ENCODE measurements at places on chromosomes 3 and 15.

DNA sequence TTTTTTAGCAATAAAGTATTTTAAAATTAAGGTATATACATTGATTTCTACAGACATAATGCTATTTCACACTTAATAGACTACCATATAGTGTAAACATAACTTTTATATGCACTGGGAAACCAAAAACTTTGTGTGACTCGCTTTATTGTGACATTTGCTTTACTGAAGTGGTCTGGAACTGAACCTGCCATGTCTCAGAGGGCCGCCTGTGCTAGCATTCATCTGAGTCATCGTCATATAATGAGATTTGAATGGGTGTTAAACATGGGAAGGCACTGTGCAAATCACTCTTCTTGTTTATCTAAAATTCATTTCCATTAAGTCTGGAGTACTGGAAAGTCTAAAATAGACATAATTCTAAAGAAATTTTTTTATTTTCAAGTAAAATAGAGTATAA is 12.9 kb downstream of the EIF2AK4 start:
- DNase-seq, result no peak

DNA sequence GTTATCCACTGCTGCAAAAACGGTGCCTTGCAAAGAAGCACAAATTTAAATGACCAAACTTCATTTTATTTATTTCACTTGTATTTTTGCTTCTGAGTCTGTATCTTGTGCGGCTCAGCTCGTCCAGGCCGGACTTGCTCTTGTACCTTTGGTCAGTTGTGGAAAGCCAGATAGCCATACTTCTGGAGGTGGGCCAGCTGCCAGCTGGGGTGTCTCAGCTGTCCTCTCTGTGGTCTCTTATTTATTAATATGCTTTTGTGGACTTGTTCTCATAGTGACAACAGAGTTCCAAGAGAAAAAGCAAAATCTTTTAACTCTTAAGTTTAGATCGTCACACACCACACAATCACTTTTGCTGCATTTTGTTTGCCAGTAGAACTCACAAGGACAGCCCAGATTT is 87.7 kb downstream of the IL1RAP start:
- no peak for DNase-seq

DNA sequence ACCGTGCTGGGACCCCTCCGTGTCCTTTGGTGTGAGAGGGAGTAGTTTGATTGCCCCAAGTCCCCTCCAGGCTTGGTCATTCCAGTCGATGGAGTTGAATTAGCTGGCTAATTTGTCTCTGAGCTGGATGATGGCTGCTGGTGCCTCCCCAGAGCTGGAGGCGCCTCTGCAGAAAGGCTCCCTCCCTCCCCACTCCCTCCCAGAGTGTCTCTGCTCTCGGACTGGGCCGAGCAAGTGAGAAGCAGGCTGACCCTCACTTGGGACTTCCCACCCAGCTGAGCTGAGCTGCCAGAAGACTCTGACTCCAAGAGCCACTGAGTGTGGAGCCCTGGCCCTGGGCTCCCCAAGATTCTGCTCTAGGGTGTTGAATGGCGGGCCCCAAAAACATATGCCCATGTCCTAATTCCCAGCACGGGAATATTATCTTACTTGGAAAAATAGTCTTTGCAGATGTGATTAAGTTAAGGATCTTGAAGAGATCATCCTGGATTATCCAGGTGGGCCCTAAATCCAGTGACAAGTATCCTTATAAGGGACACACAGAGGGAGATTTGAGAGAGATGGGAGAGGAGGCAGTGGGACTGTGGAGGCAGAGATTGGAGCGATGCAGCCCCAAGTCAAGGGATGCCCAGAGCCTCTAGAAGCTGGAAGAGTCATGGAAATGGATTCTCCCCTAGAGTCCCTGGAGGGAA is 60.7 kb upstream of the TLE3 start:
- peak; percentile 38 for DNase-seq

- no peak for DNase-seq
Observed at GRCh38 chr3:160911411-160911810, 155.4 kb downstream of the PPM1L start.

DNA sequence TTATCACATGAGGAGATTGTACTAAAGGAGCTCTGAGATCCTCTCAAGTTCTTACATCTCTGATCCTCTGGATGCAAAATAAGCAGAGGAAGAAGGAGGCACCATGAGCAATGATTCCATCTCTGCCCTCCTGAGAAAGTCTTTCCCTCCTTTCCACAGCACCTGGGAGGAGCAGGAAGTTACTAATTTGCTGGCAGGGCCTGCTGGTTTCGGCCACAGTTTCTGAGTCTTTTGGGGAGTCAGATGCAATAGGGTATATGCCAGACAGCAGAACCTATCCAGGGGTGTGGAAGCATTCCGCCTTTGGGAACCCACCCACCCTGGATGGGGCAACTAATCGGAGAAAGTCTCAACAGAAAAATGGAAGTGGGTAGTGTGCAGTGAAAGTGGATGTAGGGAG is 38.5 kb upstream of the SPTSSB start:
- DNase-seq, result no peak
